ENCODE measurements at places on chromosomes 12 and 14.
A peak's percentile ranks its signal among the peaks of the same experiment; 100 is the strongest.

DNA sequence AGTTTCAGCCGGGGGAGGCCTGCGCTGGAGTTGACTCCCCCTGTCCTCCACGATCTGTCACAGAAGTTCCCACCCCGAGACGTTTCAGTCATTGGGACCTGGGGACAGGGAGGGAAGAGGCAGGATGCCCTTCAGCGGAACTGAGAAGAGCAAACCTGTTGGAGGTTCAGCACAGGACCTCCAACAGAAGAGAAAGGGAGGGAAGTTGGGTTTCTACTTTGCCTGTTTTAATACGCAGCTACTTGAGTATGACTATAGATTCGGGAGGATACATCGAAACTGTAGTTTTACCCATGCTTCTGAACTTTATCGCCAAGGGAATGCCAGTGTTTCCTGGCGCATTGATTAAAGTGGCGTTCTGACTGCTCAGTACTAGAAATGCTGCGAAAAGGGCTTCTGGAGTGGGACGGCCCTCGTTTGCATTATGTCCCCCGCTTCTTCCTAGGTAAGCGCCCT, 2.3 kb upstream of the DUSP6 start:
- DNase-seq = peak; percentile 55

DNA sequence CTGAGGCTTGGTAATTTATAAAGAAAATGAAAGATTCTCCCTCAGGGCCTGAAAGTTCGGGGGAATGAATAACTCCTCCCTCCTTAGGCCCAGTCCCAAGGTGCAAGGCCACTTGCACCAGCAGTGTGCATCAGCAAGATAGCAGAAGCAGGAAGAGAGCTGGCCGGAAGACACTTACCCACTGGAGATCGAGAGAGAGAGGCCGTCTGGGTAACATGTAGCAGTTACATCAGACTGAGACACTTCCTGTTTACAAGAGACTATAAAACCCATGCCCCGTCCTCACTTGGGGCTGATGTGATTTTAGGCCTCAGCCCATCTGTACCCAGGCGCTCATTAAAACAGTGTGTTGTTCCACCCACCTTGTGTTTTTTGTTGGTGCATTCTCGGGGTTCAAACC, 85.2 kb downstream of the TMTC3 start:
- DNase-seq = no peak

- no peak for DNase-seq
Measured at GRCh38 chr12:70982991-70983390, 62.5 kb upstream of the PTPRR start.

- no peak for DNase-seq
Measured at GRCh38 chr12:68530965-68531364, 79.7 kb upstream of the RAP1B start.

DNA sequence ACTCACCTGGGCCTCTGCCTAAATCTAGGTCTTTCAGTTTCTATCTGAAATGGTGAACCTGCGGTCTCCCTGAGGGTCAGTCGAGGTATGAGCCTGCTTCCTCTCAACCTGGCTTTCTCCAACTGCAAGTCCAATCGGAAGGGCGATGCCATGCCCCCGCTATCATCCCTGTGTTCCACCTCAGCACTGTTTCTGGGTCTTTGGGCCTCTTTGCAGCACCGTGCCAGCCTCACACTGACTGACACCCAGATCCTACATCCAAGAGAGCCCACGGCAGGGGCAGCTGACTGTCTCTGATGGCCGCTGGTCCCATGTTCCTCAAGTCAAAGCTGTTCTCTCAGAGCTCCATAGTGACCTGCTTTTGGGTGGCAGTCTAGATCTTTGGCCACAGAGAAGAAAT, 120.7 kb downstream of the PAPOLA start:
- no peak for DNase-seq

- DNase-seq = no peak
Measured at GRCh38 chr12:104303538-104304151, at the start of gene EID3. Gene EID3 (plus strand): TSS chr12:104303739. CDS start chr12:104303935, 196 bp downstream.

GRCh38 chr12:28036940-28037339, 64.4 kb upstream of the PTHLH start:
- no peak for DNase-seq

DNA sequence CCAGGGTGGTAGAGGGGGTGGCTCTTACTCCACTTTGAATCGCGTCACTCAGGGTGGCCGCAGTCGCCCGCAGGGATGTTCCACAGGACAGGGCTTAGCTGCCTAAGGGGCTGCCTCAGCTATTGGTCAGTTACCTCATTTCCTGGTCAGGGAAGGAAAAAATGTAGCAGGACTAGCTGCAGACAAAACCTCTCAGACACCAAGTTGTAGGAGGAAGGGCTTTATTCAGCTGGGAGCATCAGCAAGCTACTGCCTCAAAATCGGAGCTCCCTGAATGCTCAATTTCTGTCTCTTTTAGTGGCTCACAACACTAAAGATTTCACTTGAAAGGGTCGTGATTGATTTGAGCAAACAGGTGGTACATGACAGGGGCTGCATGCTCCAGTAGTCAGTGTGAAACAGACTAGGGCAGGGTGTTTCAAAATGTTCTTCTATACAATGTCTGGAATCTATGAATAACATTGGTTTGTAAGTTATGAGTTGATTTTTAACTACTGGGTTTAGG, 6.4 kb upstream of the CLEC6A start:
- peak; percentile 66 for DNase-seq

DNA sequence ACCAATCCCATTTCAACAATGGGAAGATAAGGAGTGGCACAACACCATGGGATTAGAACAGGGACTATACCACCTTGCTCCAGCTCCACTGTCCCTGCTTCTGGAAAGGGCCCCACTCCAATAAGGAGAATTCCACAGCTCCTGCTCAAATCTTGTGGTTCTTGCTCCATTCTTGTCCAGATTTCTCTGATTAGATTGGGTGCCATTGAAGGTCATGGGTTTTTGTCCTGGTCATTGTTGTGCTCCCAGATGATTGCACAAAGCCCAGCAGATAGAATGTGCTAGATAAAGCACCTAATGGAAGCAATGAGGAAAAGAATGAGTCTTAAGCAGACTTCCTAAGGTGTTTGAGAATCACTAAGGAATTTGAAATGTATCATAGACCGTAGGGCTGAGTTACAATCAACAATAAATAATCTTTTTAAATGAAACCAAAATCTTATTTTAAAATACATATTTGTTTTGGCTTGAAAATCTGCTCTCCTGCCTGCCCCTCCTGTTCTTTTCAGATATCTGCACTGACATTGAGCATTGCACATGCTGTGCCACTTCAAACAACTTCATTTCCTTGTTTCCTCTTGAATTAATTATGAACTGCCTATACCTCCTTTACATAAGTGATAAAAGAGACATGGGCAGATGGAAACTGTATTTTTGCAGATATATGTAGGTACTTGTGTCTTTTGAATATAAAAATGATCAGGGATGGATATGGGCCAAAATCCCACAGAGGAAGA, 115.9 kb downstream of the FGD4 start:
- DNase-seq = no peak

- DNase-seq = no peak
Measured at GRCh38 chr14:51562816-51563215, 88.9 kb upstream of the FRMD6 start.

- no peak for DNase-seq
Measured at GRCh38 chr14:89775151-89775550, 179.4 kb downstream of the EFCAB11 start.

DNA sequence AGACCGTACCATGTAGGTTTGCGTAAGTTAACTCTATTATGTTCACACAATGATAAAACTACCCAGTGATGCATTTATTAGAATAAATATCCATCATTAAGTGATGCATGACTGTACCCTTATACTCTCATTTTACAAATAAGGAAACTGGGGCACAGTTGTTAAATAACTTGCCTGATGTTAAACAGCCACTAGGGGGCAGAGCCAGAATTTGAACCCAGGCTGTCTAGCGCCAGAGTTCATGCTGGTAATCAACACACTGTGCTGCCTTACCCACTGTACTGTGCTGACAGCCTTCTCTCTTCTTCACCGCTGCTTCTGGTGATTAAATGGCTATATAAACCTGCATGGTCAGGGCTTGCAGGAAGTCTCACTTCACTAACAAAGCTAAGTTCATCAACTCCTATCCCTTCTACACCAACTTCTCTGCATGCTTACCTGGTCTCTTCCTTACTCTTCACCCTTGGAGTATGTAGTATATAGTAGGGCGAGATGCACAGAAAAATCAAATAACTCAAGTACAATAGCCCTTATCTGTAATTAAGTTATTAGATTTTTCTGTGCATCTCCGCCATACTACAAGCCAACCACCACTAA, 43.6 kb upstream of the APPL2 start:
- peak; percentile 73 for DNase-seq

- DNase-seq = no peak
Measured at GRCh38 chr12:69024413-69024812, 91.4 kb upstream of the CPM start.

DNA sequence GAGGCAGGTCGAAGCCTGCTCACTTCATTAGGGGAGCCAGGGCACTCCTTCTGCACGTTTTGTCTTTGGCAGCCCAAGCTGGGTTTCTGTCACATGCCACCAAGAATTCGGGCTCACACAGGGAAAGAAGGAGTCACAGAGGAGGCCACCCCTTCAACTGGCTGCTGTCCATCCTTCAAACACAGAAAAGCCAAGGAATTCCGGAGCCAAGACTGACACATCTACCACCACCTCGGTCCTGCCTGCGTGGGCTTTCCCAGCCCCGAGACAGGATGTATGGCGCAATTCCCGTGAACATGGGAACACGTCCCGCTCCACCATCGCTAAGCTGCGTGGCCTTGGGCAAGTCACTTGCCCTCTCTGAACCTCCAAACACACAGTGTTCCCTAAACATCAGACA, 70.4 kb downstream of the NCOR2 start:
- DNase-seq = no peak

GRCh38 chr14:78950649-78951048, 780.5 kb downstream of the NRXN3 start:
- DNase-seq = no peak

DNA sequence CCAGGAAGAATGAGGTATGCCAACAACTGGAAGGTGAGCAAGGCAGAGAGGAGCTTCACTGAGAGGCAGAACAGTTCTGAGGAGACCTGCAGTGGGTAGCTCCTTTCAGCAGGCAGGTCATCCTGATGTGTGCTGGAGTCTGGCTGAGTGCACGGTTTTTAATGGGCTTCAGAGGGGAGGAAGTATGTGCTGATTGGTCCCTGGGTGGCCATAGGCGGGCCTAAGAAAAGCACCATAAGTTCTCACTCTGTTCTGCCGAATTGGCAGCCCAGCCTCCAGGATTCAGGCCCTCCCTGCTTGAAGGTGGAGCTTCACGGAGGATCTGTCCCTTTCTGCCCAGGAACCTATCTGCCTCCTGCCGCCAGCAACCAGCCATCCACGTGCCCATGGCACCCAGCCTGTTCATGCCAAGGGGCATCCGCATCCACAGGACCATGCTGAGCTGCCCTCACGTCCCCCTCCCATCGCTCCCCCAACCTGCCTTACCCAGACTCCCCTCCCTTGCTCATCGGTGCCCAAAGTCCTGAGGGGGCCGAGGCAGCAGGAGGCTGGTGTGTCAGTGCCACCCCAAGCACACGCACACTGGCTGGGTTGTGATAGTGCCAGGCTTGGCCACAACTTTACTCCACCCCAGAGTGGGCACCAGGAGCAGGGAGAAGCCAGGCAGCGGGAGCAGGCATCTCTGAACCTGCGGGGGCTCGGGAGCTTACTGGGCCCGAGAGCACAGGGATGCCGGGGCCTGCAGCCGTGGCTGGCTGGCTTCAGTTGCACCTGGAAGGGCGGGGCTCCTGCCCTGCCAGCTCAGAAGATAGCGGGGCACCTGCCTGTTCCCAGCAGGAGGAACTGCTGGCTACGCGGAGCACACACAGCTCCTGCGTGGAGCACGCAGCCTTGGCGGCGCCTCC, 608.4 kb upstream of the FOXG1 start:
- DNase-seq = peak; percentile 71

- no peak for DNase-seq
Measured at GRCh38 chr14:75559451-75560222, 18.8 kb upstream of the FLVCR2 start.

DNA sequence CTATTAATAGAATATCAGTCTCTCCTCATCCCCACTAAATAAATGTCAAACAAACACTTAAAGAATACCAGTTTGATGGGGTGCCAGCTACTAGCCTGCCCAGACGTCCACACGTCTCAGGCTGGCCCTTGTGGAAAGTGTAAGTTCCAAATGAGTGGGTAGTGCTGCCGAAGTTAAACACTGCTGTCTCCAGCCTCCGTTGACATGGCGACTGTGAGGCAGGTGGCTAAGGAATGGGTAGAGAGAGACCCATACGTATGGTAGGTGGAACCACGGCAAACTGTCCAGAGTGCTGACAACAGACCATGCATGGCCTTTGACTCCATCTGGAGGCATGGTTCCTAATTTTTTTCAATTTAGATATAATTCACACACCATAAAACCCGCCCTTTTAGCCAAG, 37.9 kb downstream of the PITPNM2 start:
- DNase-seq = no peak

DNA sequence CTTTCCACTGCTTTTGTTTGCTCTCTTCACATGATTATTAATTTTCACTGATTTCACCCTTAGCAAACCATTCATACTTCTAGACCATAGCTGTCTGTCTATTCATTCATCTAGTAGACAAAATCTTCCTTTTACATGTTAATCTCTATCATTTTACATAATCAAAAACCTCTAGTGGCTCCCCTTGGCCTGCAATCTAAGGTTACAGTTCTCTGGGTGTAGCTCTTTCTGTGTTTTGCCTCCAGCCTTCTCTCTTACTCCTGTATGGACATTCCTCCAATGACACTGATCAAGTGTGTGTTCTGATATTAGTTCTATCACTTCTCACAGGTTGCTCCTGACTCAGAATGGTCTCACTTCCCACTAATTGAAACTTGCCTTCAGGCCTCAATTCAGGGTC, 56.4 kb downstream of the PRKCH start:
- DNase-seq = no peak

GRCh38 chr12:116318576-116319232, 41.2 kb upstream of the MED13L start:
- DNase-seq = peak; percentile 56

DNA sequence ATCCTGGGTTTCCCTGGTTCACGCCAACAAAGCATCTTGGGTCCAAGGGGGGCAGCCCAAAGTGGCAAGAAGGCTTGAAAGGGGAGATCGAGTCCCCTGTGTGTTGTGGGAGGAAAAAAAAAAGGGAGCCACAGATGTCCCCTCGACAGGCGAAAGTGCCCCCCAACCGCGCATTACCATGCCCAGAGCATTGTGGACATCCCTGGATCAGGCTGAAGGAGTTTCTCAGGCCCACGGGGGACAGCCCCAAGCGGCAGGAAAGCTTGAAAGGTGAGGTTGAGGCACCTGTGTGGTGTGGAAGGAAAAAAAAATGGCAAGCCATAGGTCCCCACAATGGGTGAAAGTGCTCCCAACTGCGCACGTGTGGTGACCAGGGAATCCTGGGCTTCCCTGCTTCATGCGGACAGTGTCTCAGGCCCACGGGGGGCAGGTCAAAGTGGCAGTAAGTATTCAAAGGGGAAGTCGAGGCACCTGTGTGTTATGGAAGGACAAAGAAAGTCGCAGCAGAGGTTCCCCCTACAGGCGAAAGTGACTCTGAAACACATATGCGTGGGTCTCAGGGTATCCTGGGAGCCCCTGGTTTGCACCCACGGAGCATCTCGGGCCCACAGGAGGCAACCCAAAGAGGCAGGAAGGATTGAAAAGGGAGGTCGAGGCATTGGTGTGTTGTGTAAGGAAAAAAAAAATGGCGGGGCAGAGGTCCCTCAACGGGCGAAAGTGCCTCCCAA, 580.1 kb downstream of the ALG10 start:
- no peak for DNase-seq

GRCh38 chr12:121064116-121064515, 25.1 kb upstream of the OASL start:
- DNase-seq = no peak

GRCh38 chr12:13465635-13466034, 269.1 kb downstream of the EMP1 start:
- DNase-seq = no peak

GRCh38 chr12:120581998-120582397, 796 bp upstream of the POP5 start:
- DNase-seq = no peak

Data from T47D (cell line).